ENCODE measurements at places on chromosomes 2 and 18.

DNA sequence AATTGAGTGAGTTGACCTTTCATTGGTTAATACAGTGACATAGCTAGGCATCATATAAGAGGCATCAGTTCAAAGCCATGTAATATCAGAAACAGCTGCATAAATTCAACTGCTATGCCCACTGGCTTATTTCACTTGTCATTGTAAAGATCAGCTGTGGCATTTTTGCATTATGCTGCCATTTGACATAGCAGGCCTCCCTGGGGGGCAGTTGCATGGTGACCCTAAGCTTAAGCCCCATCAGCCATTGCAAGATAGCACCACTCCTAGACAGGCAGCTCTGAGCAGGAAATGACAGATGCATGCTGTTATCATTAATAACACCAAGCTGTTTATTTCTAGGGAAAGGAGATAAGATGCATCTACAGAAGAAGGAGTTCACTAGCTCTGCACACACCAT, 233.4 kb upstream of the CNTNAP5 start:
- DNase-seq = no peak

DNA sequence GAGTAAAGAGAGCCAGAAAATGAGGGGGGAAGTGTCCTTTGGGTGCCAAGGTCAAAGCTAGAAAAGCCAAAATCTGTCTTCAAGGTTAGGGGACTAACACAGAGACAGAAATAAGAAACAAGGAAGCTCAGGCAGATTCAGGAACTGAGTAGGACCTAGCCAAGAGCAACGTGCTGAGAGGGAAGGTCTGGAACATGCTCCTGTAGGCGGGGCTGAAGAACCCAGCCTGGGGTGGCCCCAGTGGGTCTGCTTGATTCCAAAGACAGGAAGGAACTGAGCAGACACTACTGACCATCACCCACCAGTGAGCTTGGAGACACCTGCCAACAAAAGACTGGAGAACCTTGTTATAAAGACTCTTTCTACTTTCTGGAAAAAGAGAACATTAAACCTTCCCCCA, 105.1 kb downstream of the SP3 start:
- DNase-seq = no peak

DNA sequence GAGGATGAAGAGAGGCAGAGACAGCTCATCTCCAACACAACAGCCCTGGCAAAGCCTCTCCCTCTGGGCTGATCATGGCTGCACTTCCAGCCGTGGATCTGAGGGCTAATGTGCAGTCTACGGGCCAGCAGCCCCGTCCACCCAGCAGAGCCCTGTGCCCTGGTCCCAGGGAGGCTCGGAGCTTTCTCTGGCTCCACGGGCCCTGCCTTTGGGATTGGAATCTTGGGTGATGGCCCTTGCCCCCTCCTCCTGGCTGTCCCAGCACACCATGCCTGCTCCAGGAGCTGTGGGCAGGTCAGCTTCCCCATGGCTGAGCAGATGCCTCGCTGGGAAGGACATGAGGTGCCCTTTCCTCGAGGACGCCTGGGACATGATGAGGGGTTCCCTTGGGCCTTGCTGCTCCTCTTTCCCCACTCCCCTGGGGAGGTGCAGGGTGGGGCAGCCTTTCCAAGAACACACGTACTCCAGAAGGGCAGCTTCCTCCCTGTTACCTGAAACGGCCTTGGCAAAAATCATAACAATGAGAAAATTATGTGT, 66.9 kb downstream of the C18orf63 start:
- DNase-seq = no peak

DNA sequence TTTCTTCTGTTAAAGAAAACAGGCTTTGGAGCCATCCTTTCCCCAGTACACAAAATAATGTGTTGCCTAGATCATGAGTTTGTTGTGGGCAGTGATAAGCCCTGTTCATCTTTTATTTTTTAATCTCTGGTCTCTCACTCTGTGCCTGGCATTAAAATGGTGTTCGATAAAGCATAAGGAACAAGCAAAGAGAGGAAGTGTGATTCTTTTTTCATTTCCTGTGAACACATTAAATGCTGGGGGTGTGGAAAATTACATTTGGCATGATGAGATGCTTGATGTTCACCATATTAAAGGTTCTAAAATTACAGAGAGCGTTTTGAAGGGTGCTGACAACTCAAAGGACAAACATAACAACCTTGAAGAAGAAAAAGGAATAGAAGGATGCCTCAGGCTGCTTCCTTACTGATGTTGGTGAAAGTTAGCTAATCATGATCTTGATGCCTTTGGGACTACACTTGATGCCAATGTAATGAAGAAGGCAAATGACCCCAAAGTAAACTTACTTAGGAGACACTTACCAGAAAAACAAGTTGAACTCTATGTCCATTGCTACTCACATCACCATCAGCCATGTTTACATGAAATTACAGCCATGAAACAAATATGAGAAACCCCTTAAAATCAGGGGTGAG, 33.0 kb downstream of the TMEFF2 start:
- no peak for DNase-seq

DNA sequence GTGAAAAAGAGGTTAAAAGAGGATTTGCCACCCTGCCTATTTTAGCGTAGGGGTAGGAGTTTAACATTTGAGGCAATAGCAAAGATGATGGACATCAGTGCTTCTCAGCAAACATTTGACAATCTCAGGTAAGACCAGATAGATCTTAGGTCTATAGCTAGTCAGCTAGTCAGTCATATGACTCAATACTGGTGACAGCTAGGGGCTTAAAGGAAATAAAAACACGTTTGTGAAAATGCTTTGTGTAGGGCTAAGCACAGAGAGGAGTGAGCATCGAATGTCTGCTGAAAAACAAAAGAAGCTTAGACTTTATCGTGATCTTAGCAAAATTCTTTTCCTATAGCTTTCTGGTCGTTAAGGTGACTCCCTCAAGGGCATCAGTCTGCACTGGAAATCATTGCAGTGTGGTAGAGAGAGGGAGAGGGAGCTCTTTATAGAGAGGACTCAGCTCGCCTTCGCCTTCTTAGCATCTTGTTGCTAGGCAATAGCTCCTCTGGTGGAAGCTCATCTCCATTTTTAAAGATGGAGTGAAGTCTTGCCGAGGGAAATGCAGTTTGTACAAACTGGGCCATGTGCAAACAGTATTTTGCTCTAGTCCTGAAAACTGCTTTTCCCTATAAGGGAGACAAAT, 62.8 kb upstream of the SLC38A11 start:
- DNase-seq = peak; percentile 39

- DNase-seq = no peak
Observed at GRCh38 chr2:112885506-112885902, 25.5 kb upstream of the IL37 start.

- DNase-seq = no peak
Observed at GRCh38 chr2:38613126-38613848, 10.6 kb upstream of the HNRNPLL start.

- no peak for DNase-seq
Observed at GRCh38 chr2:197453914-197454398, 604 bp downstream of the COQ10B start.

- DNase-seq = no peak
Observed at GRCh38 chr2:74887960-74888700, 54.2 kb downstream of the HK2 start.

GRCh38 chr2:143471550-143471949, 342.3 kb downstream of the ARHGAP15 start:
- DNase-seq = no peak

DNA sequence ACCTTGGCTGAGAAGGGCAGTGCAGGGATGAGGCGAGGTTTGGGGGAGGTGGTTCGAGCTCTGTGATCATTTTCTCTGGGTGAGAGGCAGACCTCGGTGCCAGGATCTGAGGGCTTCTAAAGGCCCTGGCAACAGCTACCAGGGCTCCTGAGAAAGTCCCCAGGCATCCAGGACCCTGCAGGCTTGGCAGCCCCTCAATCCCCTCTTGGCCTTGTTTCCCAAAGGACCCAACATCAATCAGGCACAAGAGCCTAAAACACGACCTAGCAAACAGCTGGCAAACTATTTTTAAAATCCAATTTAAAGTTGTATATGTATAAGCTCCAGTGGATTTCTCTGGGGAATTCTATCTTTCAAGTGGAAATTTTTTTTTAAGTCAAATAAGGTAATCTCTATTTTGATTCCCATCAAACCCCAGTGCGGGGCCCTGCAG, 15.0 kb upstream of the MAT2A start:
- no peak for DNase-seq

DNA sequence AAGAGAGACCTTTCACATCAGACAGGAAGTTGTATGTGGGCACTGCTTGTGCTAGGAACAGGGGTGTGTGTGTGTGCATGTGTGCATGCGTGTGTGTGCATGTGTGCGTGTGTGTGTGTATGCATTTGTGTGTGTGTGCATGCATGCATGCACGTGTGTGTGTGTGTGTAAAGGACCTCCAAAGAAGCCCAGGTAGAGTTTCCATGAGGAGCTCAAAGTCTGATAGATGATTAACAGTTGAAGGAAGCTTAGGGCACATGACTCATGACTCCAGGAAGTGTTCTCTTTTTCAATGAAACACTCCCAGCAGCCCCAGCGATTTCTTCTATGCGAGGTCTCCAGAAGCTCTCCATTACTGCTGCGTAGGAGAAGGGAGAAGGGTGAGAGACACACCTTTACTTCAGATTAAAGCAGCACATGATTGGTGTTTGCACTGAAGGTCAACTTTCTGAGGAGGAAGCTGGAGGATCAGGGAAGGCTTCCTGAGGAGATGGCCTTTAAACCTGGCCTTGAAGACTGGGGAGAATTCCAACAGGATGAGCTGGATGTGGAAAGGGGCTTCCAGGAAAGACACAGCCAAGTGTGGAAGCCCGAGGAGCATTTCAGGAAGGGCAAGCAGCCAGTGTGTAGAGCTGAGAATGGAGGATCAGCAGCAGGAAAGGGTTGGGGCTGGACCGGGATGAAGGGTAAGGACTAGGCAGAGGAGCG, 77.7 kb downstream of the SMAD4 start:
- DNase-seq = no peak

DNA sequence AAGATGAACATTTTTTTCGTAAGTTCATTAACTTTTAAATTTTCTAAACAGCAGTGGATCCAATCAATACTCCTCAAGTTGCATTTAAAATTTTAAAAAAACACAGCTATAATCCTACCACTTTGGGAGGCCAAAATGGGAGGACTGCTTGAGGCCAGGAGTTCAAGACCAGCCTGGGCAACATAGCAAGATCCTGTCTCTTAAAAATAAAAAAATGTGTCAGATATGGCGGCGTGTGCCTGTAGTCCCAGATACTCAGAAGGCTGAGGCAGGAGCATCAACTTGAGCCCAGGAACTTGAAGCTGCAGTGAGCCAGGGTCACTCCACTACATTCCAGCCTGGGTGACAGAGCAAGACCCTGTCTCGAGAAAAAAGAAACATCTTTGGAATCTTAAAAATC, 59.8 kb upstream of the RNU4ATAC start:
- no peak for DNase-seq

GRCh38 chr2:175630280-175631244, 371.5 kb downstream of the LNPK start:
- DNase-seq = no peak

DNA sequence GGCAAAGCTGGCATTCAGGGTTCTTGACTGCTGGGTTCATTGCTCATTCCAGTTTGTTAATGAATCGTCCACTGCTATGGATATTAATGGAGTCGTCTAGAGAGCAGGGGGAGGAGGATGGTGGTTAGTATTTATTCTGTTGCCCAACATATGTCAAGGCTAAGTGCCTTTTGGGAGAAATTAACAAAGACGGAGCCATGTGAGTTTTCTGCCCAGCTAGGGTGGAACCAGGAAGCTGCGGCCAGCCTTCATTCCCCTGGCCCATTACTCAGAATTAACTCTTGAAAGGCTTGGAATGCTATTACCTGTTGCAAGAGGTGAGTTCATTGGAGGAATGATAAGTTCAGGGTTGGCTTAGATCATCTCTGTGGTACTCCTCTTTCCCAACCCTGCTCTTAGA, 19.3 kb downstream of the IGFBP2 start:
- no peak for DNase-seq

Data from occipital lobe (tissue), 3 donors.